ENCODE measurements at places on chromosomes 12 and 14. TPM values are rescaled to one million over a fixed set of nuclear protein-coding genes. Genes with fewer than 3 reads are reported as not detected.

LRIG3 gene
- 6.9 TPM for total RNA-seq

SLC35F4 gene
- total RNA-seq = not detected

STAC3 gene
- total RNA-seq = 12.1 TPM

SLC11A2 gene
- total RNA-seq = 41.1 TPM

CD4 gene
- total RNA-seq = 0.17 TPM

GARIN6 gene
- not detected for total RNA-seq

MYL2 gene
- total RNA-seq = not detected

DMAC2L gene
- total RNA-seq = 22.7 TPM

GEMIN2 gene
- total RNA-seq = 16.1 TPM

MAP3K12 gene
- 94.2 TPM for total RNA-seq

INTS13 gene
- total RNA-seq = 16.9 TPM

KLRB1 gene
- total RNA-seq = not detected

ACACB gene
- 3.8 TPM for total RNA-seq

LRRC43 gene
- total RNA-seq = 4.3 TPM

GPX2 gene
- 1.3 TPM for total RNA-seq

CFAP54 gene
- 0.15 TPM for total RNA-seq

IFI27 gene
- 3.7 TPM for total RNA-seq

CCDC177 gene
- total RNA-seq = 7.8 TPM

Measured in glutamatergic neuron (in vitro differentiated cells).